Left ventricle myocardium inferior (tissue), 1 donor: ENCODE measurements at places on chromosomes 7 and 10. TPM values are rescaled to one million over a fixed set of nuclear protein-coding genes. Genes with fewer than 3 reads are reported as not detected.

DNA sequence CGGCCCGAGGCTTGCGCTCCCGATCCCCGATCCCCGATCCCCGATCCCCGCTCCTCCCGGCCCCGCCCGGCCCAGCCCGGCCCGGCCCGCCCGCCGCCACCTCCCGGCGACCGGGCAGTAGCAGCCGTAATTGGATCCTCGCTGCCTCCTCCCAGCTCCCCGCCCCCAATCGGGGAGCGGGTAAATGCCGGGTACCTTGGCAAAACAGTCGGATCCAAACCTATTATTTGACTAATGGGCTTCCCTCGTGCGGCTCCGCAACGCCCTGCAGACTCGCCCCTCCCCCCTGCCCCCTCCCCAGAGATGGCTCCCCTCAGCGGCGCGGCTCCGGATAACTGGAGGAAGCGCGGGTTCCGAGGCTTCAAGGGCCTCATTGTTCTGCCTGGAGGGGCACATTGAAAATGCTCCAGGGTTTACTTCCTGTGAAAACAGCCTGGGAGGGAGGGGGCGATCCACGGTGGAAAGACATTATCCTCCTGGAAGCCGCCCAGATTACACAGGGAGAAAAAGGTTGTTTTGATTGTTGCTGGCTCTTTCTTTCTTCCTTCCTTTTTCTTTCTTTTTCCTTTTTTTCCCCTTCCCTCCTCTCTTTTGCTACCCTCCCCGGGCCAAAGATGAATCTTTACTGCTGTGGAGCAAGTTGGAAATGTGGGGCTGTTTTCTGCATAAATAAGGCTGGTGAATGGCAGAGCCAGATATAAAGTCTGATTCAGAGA, 94.7 kb upstream of the ZMIZ1 start:
- peak overlapping the region; percentile 99 for H3K27ac ChIP-seq
- DNase-seq: peak; percentile 78
- H3K4me1 ChIP-seq: peaks cover 45% of the 10 kb centered on the region
- H3K4me3 ChIP-seq: peak overlapping the region; percentile 68

GRCh38 chr7:74606101-74606908, 51.2 kb upstream of the GTF2I start:
- peak; percentile 34 for DNase-seq
- peak overlapping the region; percentile 46 for H3K27ac ChIP-seq
- peaks cover 20% of the 10 kb centered on the region for H3K4me1 ChIP-seq
- no peaks in the 10 kb centered on the region for H3K27me3 ChIP-seq

LIPF gene
- not detected for total RNA-seq

ACHE gene
- total RNA-seq: 0.49 TPM

DNA sequence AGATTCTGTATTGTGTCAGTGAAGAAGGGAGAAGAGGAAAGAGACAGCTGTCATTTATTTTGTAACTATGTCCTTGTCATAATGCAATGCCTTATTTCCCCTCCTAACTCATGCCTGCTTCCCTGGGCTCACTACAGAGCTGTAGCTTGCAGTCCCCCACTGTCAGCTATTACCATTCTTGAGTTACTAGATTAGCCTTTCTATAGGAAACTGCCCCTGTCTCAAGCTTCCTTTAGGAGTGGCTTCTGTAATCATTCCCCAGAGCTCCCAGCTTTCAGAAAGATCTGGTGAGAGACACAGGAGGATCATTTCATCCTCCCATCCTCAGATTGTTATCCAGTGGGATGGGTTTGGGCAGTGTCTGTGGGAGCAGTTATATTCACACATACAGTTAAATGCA, 32.4 kb upstream of the SMKR1 start:
- no peak for DNase-seq
- no peaks in the 10 kb centered on the region for H3K27me3 ChIP-seq
- no peak overlapping the region for H3K27ac ChIP-seq
- peaks cover 4% of the 10 kb centered on the region for H3K36me3 ChIP-seq

DNA sequence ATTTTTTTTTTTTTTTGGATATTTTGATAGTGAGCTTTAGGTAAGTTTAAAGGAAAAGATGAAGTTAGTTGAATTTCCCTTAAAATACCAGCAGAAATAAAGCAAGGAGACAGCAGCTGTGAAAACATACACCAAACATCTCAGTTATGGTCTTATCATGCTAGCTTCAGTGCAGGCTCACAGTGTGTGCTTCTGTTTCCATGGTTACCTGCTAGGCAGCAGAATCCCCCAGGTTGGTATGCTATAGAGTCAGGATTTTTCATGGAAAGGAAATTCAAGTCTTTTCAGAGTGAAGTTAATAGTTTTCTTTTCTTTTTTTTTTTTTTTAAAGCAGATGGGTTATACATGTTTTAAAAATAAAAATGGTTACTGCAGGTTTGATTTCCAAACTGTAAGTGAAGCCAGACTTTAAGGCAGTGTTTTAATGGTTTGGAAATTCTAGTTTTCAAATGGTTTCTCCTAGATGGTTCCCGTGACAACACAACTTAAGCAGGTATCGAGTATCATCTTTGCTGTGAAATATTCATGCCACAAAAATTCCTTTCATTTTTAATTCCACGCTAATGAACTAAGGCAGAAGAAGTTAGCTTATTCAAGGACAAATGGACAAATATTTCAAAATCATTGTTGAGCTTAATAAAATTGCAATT, 230.9 kb downstream of the BICC1 start:
- H3K36me3 ChIP-seq: no peaks in the 10 kb centered on the region
- no peak overlapping the region for H3K4me3 ChIP-seq
- H3K4me1 ChIP-seq: peaks cover 5% of the 10 kb centered on the region

DNA sequence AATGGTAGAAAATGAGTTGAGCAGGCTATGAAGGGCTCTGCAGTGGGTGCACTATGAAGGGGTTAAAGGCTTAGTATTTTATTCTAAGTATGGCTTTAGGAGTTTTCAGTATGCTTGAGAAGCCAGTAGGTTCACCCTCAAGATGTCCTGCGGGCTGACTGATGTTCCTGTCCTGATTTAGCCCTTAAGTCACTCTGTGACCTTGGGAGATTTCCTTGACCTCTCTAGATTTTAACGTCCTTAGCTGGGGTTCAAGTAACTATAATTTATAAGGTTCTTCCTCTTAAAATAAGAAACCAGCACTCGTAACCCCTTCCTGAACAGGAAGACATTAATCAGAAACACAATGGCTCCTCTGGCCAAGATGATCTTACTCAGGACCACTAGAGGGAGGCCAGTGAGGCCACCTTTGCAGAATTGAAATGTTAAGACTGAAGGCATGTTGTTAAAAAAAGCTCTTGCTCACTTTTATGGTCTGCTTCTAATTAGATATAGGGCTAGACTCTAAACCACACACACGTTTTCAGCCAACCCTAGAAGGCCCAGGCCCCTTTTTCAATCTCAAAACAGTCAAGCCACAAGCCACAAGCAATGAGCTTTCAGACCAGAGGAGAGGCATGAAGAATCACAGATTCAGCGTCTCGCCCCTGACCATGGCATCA, 41.9 kb downstream of the CDK1 start:
- no peak for DNase-seq
- no peaks in the 10 kb centered on the region for H3K27me3 ChIP-seq
- no peaks in the 10 kb centered on the region for H3K36me3 ChIP-seq
- no peak overlapping the region for H3K4me3 ChIP-seq
- peaks cover 30% of the 10 kb centered on the region for H3K4me1 ChIP-seq
- no peak overlapping the region for H3K27ac ChIP-seq

- no peaks in the 10 kb centered on the region for H3K36me3 ChIP-seq
- no peak for DNase-seq
- H3K27me3 ChIP-seq: no peaks in the 10 kb centered on the region
- no peak overlapping the region for H3K4me3 ChIP-seq
- no peak overlapping the region for H3K27ac ChIP-seq
These were observed 8.4 kb upstream of the SAMD8 start for GRCh38 chr10:75102830-75103673.

DNA sequence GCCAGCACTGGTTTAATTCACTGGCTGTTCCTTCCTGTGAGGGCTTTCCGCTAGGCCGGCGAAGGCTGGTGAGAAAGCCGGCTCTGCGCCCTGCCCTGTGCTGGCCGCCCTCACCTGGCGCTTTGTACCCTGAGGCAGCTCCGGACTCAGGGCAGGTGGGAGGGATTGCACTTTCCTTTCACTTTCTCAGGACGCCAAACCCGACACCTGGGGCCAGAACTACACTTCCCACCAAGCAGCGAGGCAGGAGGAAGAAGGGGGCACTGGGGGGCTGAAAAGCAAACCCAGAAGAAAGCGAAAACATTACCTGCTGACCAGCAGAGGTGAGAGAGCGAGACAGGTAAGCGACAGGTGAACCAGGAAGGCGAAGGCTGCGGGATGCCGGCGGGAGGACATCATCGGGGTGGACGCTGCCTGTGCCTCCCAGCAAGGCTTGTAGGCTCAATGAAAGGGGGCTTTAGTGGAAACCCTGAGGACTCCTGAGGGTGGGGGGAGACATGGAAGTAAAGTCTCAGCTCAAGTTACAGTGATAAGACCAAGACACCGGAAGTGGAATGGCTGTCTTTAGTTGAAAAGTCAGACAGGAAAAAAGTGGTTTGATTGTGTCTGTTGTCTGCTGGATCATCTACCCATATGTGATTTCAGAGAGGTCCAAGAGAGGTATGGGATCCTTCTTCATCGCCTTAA, at the start of gene RAB19:
Gene RAB19 (plus strand): TSS at position 181 of the 687 bp plus-strand sequence. CDS start 3,589 bp downstream, outside the sequence.
- no peak within 1 kb of the TSS for H3K27ac ChIP-seq
- H3K27me3 ChIP-seq: peaks cover 37% of the 10 kb centered on the region
- peaks cover 7% of the 10 kb centered on the region for H3K4me1 ChIP-seq
- peak within 1 kb of the TSS; percentile 38 for H3K4me3 ChIP-seq
- H3K36me3 ChIP-seq: no peaks in the 10 kb centered on the region

GRCh38 chr7:17968791-17969715, 28.8 kb upstream of the SNX13 start:
- no peaks in the 10 kb centered on the region for H3K4me1 ChIP-seq
- no peaks in the 10 kb centered on the region for H3K36me3 ChIP-seq
- H3K27me3 ChIP-seq: no peaks in the 10 kb centered on the region
- DNase-seq: no peak
- no peak overlapping the region for H3K4me3 ChIP-seq

DNA sequence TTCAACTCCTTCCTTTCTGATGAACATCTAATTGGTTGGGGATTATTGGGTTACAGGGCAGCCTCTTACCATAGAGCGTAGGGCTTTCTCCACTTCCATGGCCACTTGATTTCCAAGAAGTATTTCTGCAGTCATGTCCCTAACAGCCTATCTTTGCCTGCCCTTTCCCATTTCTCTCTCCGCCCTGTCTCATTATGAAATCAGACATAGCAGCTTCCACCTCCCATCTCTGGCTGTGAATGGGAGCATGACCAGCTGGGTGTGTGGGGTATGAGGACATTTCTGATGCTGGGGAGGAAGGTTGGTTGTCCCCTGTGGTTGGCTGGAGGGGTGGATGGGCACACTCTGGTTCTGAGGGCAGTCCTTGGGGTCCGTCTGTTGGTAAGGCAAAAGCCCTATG, 41.2 kb downstream of the ADCYAP1R1 start:
- DNase-seq: no peak
- H3K4me1 ChIP-seq: no peaks in the 10 kb centered on the region
- peaks cover 10% of the 10 kb centered on the region for H3K36me3 ChIP-seq
- no peak overlapping the region for H3K4me3 ChIP-seq

- H3K27ac ChIP-seq: no peak overlapping the region
- H3K4me3 ChIP-seq: no peak overlapping the region
- no peaks in the 10 kb centered on the region for H3K4me1 ChIP-seq
- no peaks in the 10 kb centered on the region for H3K27me3 ChIP-seq
- no peak for DNase-seq
- H3K36me3 ChIP-seq: no peaks in the 10 kb centered on the region
These were observed 202.0 kb upstream of the NRP1 start for GRCh38 chr10:33536508-33536907.
